ENCODE measurements at places on chromosomes 12 and 14.
A peak's percentile ranks its signal among the peaks of the same experiment; 100 is the strongest.

GRCh38 chr14:36301159-36301558, 19.3 kb downstream of the MBIP start:
- peak; percentile 16 for DNase-seq

GRCh38 chr14:80356413-80356812, 145.1 kb upstream of the DIO2 start:
- DNase-seq, result peak; percentile 47

DNA sequence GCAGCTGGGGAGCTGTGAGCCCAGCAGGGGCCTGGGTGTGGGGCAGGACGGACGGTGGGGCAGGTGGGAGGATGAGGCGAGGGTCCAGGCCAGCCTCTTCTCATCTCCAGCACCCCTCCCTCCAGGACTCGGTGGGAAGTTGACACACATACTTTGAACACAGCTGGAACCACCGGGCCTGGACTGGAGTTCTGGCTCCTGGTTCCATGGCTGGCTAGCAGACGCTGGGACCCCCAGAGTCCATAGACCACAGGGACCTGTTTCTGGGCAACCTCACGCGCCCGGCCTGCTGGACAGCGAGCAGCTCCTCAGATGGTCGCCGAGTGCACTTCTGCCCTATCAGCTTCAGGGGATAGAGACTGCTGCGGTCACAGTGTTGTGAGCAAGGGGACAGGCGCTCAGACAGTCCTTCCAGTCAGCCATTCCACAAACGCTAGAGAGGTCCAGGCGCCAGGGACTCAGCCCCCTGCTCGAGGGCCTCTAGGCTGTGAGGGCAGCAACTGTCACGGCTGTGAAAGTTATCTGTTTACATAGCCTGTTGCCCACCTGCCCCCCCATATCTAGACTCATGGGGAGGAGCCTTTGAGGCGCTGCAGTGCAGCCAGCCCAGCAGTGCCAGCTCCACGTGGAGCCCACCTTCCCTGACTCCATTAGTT, 25.2 kb downstream of the TCHP start:
- no peak for DNase-seq

GRCh38 chr14:66495218-66496098, 9.3 kb downstream of the CCDC196 start:
- DNase-seq, result peak; percentile 81

GRCh38 chr14:49405291-49405690, 180.9 kb downstream of the RPS29 start:
- peak; percentile 55 for DNase-seq
